ENCODE measurements at places on chromosomes 12 and 14.

DNA sequence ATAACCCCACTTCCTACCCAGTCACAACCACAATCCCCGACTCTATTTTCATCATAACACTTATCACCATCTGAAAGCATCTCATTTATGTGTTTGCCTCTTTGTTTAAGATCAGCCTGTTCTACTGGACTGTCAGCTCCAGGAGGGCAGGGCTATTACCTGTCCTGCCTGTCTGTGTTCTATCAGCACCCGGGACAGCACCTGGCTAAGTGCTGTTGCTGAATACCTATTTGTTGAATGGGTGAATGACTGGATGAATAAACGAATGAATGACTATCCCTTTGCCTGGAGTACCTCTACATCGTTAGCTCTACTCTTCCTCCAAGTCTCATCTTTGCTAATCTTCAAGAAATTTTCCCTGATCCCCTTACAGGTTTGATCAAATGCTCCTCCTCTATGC, 69.0 kb downstream of the WSCD2 start:
- no peak for DNase-seq

GRCh38 chr12:32397696-32398095, 1.7 kb upstream of the FGD4 start:
- no peak for DNase-seq

DNA sequence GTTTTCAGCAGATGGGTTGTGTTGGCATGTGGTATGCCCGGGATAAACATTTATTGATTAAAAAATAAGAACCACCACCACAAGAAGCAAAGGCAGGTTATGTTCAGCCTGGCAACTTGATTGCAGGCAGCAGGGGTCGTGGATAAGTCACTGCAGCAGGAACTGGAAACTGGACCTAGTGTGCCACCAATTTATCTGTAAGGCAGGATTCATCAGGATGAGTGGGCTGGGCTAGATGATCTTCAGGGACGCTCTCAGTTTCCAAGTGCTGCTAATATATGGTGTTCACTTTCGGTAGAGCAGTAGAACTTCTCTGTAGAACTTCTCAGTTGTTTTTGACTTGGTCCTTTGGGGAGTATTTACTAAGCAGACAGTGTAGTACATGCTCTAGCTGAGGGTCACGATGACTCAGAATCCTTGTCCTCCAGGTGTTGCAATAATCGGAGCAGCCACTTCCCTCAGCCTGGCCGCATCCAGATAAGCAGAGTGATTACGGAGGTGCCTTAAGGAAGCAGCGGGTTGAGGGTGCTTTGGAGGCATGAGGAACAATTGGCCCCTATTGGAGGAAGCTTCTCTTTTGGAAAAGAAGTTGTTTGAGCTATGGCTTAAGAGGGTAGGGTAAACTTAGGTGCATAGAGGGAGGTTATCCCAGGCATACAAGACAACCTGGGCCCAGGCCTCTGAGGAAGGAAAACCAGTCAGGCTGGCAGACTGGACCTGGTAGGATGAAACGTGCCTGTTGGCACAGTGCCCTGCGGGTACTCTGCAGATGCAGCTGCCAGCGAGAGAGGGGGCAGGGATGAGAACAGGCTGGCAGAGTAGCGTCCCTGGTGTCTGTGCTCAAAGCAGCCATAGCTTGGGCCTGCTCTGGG, 104.0 kb downstream of the GPR135 start:
- peak; percentile 58 for DNase-seq

- DNase-seq, result peak; percentile 70
These were observed 619.8 kb upstream of the TBX3 start for GRCh38 chr12:115303723-115304309.

GRCh38 chr12:119249383-119250155, 70.8 kb downstream of the HSPB8 start:
- no peak for DNase-seq

- DNase-seq, result peak; percentile 53
These were observed 824 bp upstream of the TARBP2 start for GRCh38 chr12:53500142-53500775.

DNA sequence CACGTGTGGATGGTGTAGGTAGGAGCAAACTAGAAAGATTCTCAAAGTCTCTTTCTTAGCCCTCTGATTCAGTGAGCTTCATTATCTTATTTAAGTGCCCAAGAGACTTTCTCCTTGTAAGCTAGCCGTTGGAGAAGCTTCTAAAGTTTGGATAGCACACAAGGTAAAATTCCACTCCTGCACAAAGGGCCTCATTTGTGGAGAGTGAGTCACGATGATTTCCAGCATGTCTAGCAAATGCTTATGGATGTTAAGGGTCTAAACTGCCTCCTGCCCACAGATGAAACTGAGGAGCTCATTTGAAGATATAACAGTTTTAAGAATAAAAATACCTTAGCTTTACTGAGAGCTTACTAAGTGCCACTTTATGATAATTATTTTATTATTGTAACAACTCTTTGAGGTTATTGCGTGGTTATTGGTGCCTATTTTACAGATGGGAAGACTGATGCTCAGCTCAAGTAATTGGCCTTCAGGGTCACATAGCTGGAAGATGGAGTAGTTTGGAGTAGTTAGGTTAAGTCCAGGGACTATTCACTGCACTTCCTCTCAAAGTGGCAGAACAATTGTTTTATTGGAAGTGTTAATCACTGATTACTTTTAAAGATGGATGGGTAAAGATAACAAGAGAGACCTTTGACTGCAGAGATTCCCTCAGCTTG, 78.7 kb upstream of the HIF1A start:
- peak; percentile 90 for DNase-seq

DNA sequence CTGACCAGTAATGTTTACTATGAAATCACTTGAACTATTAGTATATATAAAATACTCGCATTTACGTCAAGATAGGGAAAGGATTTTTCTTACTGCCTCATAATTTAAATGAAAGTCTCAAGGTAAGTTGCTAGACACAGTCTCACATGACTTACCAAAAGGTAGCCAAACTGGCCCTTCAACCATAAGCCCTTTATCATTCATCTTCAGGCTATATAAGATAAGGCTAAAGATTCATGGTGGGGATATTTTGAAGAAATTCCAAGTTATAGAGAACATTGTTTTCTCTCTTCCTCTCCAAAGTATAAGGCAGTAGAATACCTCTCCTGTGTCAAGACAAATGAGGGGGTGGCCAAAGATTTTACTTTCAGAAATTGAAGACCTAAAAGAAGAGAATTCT, 23.4 kb downstream of the KIF21A start:
- DNase-seq, result no peak

DNA sequence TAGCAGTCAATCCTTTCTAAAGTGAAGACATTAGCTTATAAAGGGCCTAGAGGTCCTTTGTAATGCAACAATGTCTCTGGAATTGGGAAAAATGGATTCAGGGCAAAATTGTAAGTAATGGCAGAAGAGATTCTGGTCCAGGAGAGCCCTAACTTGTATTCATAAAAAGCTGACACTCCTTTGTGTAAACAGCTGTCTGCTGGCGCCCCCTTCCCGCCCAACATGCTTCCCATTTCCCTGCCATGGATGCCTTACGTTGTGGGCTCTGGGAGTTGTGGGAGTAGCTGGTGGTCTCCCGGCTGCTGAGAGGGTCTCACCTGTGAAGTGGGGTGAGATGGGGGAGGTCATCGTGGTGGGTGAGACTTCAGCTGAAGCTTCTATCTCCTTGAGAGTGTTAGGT, 2.3 kb downstream of the ACRBP start:
- DNase-seq, result peak; percentile 17
